ENCODE measurements at places on chromosomes 11 and 22. TPM values are rescaled to one million over a fixed set of nuclear protein-coding genes. Genes with fewer than 3 reads are reported as not detected.
A peak's percentile ranks its signal among the peaks of the same experiment; 100 is the strongest.

DNA sequence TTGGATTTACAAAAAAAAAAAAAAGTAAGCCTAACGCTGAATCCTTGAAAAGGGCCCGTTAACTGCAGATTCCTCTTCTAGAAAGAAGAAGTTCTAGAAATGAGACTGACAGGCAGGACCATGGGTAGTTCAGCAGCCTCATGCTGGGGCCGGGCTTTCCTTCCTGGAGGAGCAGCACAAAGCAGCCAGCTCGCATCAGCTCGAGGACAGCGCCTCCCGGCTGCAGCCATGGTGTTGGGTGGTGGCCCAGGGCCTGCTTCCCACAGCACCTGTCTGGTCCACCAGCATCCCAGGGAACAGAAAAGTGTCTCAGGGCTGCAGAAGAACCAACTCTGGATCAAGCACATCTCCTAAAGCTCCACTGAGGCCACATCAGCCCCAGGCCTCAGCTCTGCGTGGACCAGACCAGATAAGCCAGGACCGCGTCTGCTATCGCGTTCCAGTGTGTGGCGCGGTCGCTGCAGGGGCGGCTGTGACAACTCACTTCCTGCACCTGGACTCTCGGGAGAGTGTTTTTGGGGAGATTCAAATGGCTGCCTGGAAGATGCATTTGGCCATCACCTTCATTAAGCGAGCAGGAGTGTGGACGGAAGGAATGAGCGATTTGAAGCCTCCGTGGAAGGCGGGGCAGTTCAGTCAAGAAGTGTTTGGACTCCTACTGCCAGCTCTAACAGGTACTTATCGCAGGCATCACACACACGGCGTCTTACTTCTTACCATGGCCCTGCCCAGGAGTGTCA is 53.5 kb downstream of the MYH9 start:
- DNase-seq: no peak

DNA sequence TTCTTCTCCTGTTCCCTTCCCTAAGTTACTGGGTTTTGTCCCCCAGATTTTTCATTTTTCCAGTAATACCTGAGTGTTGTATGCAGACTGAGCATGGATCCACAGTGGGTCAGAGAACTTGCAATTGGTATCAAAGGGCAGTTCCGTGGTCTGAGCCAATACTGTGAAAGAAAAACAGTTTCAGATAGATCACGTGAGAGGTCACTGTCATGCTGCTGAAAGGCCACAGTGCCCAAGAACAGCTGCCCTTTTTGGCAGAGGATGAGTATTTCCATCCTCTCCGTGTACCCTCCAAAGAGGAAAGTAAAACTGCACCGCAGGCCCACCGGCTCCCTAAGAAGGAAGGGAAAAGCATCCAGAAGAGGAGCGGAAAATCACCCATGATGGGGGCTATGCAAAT is 73.0 kb upstream of the TBCEL start:
- no peak for DNase-seq

GRCh38 chr11:69888483-69889181 is 69.4 kb upstream of the FGF3 start:
- DNase-seq: peak; percentile 86

DNA sequence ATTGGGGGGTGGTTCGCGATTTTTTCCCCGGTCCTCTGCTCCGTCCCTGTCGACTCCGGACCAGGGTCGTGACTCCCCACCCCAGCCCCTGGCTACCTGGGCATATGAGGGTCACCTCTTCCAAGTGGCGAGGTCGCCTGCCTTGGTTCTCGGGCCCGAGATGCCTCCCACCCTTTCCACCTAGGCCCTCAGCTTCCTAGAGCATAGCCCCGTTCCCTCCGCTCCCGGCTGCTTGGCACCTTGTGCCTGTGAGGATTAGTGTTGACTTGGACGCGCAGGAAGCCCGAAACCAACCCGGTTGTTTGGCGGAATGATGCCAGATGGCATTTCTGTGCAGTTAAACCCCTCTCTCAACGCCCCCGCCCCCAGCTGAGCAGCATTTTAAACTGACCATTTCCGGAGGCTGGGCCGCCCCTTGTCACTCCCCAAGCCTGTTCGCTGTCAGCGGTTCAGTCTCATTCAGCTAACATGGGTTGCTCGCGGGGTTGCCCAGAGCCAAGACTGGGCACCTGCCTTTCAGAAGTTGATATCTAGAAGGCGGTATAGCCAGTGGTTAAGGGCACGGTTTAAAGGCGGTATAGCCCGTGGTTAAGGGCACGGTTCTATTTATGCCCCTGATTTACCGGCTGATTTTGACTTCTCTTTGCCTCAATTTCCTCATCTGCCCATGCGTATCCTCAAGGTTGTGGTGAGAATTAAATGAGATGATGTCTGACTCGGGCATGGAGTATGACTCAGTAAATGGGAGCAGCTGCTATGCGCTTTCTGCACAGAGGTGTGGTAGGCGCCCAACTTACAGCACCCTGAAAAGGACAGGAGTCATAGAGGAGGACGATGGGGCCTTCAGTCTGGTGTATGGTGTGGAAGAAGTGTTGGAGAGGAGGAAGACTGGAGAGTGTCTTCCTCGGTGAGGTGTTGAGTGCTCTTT is 639 bp downstream of the INCENP start:
- DNase-seq: no peak

DNA sequence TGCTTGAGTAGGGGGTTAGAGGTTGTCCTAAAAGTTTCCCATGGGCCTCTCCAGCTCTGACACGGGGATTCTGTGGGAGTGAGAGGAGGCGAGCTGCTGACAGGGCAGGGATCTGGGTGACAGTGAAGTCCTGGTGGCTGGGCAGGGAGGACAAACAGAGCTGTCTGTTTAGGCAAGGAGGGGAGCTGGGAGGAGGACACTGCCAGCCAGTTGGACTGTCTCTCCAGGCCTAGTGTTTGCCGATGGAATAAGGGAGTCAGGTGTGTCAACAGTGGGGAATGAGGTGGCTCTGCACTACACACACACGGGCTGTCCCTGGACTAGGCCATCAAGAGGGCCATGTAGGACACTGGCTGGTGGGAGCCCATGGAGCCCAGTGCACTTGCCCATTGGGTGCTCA is 20.6 kb upstream of the SYT7 start:
- no peak for DNase-seq

GRCh38 chr11:45182902-45183301 is 36.5 kb downstream of the PRDM11 start:
- DNase-seq: peak; percentile 59

GRCh38 chr22:38276166-38276565 is 3.4 kb upstream of the TMEM184B start:
- DNase-seq: no peak

GRCh38 chr11:35842958-35843357 is 100.9 kb upstream of the LDLRAD3 start:
- DNase-seq: peak; percentile 21

GRCh38 chr11:78189174-78189724 is 530 bp downstream of the USP35 start:
- no peak for DNase-seq

GRCh38 chr11:129385801-129386200 is 10.2 kb downstream of the BARX2 start:
- DNase-seq: no peak

SCUBE1 gene
- 8.0 TPM for total RNA-seq

SUSD2 gene
- total RNA-seq: 29.9 TPM

TBX10 gene
- not detected for total RNA-seq

ELMOD1 gene
- total RNA-seq: not detected

TRIM22 gene
- total RNA-seq: 34.8 TPM

CRYAB gene
- 34.5 TPM for total RNA-seq

All from stomach (tissue), 19 donors.